ENCODE measurements at places on chromosomes 3 and 15.

DNA sequence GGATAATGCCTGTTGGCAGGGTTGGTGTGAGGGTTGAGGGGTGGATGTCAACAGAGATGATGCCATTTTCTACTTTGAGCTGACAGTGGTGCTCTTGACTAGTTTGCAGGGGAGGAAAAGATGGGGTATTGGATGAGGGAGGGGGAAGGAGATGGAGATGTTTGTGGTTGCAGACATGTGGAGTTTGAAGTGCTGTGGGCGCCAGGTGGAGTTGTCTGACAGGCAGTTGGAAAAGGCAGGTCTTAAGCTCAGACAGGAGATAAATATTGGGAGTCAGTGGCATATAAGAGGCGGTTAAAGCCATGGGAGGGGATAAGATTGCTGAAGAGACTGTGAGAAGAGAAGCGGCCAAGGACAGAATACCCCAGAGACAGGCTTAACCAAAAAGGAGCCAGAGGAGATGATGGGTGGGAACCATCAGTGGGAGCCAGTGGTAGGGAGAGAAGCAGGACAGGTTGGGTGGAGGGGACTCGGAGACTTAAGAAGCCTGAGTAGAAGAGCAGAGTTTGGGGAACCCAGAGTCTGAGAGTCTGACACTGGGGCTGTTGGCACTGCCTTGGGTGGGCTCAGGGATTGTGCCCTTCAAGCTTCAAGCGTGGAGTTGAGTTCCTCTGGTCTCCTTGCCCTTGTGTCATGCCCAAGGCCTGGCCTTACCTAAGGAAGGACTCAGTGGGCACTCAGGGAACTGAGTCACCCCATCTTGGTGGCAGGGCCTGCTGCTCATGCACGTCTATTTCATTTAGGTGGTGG lies 13.9 kb downstream of the COPG1 start:
- no peak for DNase-seq

- no peak for DNase-seq
Observed at GRCh38 chr15:92707880-92708551, 52.4 kb upstream of the FAM174B start.

DNA sequence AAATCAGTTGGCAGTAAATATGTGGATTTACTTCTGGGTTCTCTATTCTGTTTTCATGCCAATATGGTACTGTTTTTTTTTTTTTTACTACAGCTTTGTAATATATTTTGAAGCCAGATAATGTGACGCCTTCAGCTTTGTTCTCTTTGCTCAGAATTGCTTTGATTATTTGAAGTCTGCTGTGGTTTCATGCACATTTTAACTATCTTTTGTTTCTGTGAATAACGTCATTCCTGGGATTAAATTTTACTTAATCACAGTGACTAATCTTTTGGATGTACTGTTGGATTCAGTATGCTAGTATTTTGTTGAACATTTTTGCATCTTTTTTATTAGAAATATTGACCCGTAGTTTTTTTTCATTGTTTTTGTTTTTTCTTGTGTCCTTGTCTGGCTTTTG lies 576.5 kb downstream of the ZNF385D start:
- peak; percentile 43 for DNase-seq

DNA sequence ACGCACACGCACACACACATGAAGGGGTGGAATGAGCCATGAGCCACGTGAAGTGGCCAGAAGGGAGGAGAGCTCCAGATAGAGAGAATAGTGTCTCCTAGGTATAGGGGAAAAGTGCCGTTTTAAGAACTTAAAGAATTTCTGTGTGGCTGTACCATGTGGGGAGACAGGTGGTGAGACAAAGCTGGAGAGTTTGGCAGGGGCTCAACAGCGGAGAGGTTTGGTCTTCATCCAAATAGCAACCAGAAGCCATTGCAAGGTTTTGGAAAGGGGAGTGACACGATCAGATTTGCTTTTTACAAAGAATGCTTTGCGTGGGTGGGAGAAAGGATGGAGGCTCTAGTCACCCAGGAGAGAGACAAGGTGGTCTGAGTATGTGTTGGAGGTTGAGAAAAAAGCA lies 146.0 kb downstream of the IL20RB start:
- DNase-seq = peak; percentile 83

DNA sequence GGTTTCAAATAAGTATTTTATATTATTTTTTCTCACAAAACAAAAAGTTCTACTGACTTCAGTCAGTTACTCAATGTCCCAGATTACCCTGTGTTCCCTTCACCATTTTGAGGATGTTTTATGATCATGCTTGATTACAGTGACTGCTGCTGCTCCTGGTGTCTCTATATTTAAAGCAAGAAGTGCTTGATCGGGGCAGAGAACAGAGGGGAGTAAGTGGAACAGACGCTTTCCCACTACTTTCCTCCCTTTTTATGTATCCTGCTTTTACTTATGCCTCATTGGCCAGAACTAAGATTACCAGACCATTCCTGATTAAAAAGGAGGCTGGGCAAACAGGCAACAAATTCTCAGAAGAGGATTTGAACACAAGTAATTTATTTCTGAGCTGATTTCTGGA lies 612.1 kb downstream of the VGLL3 start:
- no peak for DNase-seq

GRCh38 chr3:2595486-2595885 lies 496.8 kb downstream of the CNTN4 start:
- no peak for DNase-seq

DNA sequence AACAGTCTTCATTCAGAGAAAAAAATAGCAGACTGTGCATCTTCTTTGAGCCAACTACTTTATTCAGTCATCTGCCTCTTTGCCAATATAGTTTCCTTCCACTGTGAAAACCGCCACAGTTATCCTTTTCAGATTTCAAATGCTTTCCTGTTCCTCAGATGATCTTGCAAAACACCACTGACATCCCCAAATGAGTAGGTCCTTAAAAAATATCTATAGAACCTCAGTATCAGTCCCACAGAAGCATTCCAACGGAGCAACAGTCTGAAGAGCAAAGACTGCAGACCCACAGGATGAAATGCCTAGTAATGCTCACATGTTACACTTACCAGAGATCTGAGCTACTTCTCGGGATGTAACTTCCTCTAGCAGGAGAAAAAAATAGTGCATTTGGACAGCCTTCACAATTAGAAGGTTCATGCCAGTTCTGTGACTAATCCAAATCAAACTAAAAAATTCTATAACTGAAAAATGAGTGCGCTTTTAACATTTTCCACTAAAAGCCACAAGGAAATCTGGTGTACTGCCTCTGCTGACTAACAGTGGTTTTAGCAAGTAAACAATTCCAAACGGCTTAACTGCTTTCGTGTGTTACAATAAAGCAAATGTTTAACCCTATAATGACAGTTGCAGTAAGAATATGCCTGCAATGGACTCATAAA lies at the start of gene ANKRD28:
TSS of gene ANKRD28 (minus strand) at position 338 of the 662 bp plus-strand sequence. CDS start 1,458 bp downstream, outside the sequence.
- peak; percentile 87 for DNase-seq

DNA sequence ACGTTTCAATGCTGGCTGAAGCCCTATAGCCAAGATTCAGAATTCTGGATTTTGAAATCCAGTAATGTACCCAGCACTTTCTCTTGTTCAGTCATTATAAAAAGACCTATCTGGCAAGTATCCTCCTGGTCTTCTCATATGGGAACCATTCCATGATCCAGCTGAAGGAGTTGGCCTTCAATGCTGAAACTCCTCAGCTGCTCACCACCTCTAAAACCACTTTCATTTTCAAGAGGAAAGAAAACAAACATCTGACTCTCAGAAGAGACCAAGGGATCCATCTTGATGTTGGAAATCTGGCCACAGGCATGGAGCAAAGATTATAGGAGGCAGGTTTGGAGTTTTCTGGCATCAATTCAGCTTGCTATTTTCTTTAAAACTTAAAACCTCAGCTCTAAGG lies 235.4 kb downstream of the FMN1 start:
- no peak for DNase-seq

- no peak for DNase-seq
Observed at GRCh38 chr15:95875121-95875643, 455.3 kb upstream of the NR2F2 start.

- no peak for DNase-seq
Observed at GRCh38 chr15:81111510-81112470, 22.3 kb upstream of the CFAP161 start.

DNA sequence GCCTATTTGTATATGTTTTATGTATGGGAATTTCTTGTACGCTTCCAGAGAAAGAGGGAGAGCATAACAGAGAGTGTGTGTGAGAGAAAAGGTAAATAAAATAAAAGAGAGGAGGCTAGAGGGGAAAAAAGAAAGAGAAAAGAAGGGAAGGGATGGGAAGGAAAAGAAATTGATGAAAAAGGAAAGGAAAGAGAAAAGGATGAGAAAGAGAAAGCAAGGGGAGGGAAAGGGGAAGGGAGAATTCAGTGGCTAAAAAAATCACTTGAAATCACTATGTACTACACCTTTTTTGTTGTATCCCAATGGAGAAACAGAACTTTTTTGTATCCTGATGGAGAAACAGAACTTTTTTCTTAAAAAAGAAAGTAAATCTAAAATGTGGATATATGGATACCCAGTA lies 165.5 kb upstream of the MBNL1 start:
- no peak for DNase-seq

DNA sequence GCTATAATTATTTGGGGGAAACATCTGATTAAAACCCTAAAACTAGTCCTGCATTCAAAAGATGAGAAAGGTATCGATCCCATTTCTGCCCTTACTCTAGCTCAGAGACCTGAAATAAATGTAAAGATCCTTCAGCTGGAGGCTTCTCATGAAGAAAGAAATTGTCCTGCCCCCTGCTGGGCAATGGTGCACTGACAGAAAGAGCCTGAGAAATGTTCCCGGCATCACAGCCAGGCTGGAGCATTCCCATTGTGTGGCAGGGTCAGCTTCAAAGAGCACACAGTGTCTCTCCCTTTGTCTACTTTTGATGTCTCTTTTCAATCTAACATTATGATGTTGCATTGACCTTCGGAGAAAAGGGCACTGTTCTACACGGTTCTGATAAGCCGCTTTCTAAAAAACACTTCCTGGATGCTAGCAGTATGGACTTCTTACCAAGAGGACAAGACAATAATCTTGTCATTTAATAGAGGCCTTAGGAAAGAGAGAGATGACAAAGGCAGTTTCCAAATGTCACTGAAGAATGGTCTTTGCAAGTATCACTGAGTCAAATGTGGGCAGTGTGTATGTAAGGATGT lies 287.5 kb downstream of the MAGI1 start:
- peak; percentile 52 for DNase-seq

DNA sequence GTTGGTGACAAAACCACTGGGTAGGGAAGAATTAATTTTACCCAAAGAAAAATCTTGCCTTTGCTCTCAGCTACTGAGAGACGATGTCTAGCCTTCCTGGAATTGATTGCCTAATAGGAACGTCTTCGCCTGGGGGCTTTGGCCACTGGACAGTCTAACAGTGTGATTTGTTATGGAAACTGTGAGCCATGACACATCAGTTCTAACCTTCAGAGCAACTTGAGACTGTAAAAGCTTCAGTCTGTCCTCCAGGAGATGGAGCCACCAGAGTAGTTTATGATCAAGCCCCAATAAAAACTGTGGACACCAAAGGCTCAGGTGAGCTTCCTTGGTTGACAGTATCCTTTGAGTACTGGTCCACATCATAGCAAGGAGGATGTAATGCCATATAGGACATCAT lies 235.8 kb upstream of the TMCO5A start:
- no peak for DNase-seq

DNA sequence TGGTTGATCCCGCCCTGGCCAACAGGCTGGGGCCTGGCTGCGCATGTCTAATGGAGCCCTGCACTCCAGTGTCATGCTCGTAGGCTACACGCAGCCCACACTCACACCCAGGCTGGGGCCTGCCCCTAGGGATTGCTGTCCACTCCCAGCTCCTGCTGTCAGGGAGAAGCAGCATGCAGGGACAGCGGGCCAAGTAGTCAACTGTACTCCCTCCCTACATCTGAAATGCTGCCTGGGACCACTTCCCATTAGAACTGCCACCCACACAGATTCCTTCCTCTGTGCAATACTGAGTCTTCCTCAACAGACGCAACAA lies 16.1 kb downstream of the ALS2CL start:
- DNase-seq = no peak

GRCh38 chr3:25727316-25727715 lies 55.9 kb downstream of the NGLY1 start:
- DNase-seq = no peak

DNA sequence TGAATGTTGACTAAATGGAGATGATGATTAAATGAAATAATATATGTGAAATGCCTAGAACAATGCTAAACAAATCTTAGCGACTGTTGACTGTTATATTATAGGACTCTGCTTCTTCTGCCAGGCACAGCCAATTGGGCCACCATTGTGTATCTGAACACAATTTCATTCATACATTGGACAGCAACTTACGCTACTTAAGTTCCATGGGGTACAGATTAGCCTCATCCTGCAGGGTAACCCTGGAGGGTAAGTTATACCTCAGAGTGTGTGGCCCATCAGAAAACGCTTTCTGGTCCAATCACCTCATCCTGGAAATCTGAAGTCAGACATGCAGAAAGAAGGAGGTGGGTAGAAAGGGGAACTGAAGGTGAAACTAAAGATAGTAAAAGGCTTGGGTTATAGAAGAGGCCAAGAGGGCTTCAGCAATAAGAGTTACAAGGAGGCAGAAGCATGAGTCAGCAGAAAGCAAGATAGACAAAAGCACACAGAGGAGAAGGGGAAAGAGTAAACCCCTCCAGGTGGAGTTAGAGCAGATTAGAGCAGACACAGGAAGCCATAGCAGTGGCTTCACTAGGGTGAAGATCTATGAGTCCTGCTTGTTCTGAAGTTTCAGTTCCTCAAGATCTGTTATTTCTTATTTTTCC lies 119.3 kb upstream of the SLC24A5 start:
- DNase-seq = no peak

DNA sequence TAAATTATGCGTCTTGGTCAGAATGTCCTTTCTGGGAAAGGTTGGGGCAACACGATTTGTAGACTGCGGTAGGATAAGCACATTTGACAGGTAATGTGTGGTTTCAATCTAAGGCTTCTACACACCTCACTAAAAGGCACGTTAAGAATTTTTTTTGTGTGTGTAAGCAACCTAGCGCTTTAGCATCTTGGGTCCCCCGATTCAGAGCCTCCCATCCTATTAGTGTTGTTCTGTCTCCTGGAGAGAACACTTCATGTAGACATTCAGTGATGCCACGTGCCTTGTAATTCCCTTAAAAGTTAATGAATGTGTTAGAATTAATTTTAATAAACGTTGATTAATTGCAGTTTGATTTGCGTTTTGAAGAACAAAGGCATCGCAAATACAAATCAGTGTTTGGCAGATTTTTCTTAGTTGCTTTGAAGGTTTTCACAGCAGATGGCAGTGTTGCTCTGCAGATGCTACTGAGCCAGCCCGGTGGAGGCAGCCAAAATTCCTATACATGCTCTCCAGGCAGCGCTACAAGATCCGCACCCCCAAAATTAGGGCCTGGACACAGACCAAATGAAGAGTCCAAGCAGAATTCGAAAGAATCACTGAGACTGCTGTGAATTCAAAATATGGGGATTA lies 63.5 kb downstream of the OTOL1 start:
- peak; percentile 69 for DNase-seq

DNA sequence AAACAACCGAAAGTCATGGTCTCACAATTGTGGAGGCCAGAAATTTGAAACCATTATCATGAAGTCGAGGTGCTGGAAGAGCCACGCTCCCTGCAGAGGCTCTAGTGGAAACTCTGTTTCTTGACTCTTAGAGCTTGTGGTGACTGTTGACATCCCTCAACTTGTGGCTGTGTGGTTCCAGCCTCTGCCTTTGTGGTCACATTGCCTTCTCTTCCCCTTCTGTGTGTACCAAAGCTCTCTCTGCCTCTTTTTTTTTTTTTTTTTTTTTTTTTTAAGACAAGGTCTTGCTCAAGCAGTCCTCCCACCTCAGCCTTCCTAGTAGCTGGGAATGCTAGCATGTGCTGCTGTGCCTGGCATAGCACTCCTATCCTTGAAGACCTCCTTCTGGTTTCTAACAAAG lies 48.7 kb upstream of the CRTC3 start:
- no peak for DNase-seq
